NCI-H1105 (cell line): ENCODE measurements at places on chromosomes 12 and 14.

DNA sequence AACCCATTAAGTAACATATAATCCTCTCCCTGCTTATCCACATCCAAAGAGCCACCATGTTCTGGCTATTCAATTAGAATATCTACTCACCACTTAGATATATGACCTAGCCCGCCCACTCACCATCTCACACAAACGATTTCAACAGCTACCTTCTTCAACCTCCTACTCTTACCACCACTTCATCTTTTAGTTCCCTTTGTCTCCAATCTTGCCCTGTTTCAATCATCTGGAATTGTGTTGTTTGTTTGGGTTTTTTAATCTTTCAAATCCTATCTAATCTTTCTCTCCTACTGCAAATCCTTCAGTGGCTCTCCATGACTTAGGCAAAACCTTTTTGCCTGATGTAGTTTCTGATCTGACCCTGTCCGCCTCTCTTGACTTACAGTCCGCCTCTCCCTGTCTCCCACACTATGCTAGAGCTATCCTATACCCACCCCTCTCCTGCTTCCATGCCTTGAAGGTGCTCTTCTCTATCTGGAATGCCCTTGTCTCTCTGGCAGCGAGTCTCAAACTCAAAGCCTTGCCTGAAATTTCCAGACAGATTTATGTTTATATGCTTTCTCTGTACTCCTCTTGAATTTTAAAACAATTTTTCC is 161.0 kb upstream of the CRY1 start:
- no peak for DNase-seq

DNA sequence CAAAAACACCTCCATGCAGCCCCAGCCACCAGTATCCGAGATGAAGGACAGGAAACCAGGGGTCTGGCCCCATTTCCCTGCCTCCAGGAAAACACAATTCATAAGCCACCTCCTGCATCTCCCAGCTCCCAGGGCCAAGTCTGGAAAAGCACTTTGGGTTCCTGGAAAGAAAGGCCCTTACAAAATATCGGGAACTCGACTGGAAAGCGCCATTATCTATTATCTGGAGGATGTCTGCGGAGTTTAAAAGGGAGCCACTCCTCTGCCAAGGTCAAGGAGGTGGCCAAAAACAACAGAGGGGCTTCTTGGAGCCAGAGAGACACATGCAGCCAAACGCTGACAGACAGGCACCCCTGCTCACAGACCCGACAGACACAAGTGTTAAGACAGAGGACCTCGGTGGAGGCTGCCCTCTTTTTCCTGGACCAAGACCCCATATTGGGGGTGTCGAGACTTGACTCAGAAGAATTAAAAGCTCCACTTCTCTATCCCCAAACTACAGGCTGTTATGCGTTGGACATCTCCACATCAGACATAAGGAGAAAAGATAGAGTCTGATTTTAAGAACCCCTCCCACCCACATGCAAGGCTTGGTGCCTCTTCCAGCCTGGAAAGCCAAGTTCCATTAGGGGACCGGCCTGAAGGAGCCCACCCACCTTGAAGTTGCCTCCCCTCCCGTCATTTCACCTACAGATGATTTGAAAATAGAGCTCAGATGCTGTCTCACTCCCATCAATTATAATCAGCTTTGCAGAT is 9.6 kb downstream of the ACTN1 start:
- DNase-seq, result no peak

GRCh38 chr12:117528538-117528937 is 167.1 kb upstream of the NOS1 start:
- DNase-seq, result no peak

DNA sequence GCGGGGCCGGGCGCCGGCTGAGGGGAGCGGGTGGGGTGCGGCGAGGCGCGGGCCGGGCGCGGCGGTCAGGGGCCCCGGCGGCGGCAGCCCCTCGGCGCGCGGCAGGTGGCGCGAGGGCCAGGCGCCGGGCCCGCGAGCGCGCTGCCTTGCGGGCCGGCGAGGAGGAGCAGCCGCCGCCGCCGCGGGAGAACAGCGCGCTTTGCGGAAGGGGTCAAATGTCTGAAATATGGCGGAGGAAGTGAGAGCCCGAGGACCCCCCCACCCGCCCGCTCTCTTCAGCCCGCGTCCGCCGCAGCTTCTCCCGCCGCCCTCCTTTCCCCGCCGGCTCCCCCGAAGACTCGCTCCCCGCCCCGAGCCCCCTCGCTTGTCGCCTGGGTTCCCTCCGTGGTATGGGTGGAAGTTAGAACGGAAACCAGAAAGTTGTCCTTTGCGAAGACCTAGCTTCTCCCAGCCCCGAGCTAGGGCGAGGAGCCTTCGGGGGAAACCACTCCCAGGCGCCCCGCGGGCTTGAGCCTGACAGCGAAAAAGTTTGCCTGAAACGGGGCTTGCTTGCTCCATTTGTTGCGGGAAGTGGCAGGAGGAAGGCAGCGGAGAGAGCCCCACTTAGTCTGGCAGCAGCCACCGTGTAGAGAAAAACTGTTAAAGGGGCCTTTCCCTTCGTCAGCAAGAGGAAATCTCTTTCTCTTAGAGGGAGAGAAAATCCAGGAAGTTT is 551 bp downstream of the RAP1B start:
- peak; percentile 47 for DNase-seq

- DNase-seq, result no peak
Observed at GRCh38 chr14:101828046-101828445, 66.5 kb downstream of the PPP2R5C start.

GRCh38 chr12:2256915-2257314 is 204.1 kb downstream of the CACNA1C start:
- no peak for DNase-seq

DNA sequence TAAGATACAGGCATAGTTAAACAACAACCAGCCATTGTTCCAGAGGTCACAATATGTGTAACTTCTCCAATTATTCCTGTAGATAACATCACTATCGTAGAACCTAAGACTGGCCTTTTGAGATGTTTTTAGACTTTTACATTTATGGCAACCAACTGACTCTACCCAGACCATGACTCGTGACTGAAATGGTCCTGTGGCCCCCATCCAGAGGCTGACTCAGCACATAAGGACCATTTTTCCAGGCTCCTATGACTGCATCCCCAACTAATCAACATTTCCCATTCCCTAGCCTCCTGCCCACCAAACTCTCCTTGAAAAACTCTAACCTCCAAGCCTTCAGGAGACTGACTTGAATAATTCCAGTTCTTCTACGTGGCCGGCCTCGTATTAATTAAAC is 52.6 kb upstream of the NID2 start:
- DNase-seq, result no peak

DNA sequence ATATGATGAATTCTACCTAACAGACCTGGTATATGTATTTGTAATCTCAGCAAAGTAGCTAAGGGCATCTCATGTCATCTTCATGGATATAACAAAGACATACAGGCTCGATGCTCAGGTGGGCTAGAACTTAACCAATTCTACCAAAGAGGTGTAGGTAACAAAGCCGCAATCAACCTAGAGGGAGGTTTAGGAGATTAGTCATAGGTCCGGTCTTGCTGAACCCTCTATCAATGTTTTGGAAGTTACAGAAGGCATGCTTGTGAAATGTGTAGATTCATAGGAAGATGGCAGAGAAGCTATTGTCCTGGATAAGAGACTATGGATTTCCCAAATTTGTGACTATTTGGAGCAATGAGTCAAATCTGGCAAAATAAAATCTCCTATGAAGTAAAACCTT is 42.6 kb upstream of the SYCP3 start:
- DNase-seq, result no peak

DNA sequence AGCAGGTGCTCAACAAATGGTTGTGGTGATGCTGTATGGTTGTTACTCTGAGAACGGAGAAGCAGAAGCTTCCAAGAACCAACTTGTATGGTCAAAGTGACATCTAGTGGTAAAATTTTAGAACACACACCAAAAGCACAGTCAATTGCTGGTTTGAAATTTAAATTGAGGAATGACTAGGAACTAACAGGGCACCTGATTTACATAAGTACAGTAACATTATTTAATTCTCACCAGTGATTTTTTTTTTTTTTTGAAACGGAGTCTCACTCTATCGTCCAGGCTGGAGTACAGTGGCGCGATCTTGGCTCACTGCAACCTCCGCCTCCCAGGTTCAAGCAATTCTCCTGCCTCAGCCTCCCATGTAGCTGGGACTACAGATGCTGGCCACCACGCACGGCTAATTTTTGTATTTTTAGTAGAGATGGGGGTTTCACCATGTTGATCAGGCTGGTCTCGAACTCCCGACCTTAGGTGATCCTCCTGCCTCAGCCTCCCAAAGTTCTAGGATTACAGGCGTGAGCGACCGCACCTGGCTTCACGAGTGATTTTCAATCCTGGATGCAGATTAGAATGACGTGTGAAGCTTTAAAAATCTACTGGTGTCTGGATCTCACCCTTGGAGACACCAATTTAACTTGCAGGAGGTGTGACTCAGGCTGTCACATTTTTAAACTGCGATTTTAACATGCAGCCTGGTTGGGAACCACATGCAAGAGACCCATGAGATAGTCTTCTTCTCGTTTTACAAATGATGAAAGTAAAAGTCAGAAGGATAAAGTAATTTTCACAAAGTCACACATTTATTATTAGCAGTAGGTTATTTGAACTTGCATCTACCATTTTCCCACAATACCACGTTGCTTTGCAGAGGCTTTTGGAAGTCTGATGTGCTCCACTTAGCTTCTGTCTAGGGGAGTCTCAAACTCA is 14.1 kb upstream of the NUMB start:
- DNase-seq, result peak; percentile 78

DNA sequence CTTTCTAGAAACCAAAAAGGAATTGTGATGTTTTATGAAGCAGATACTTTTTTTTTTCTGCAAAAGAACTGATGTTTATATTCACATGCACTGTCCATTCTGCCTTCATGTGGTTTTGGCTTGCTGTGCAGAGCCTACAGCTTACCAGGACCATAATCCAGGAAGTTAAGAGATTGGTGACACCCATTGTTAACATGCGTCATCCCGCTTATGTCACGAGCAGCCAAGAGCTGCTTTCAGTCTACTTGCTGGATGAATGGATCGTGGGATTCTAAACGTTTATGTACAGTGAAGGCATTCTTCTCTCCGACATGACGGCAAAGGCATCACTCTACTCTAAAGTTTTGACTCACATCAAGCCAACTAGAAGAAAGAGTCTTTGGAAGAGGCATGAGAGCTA is 76.6 kb downstream of the PAX9 start:
- no peak for DNase-seq
